ENCODE measurements at places on chromosomes 2 and 18. TPM values are rescaled to one million over a fixed set of nuclear protein-coding genes. Genes with fewer than 3 reads are reported as not detected.
A peak's percentile ranks its signal among the peaks of the same experiment; 100 is the strongest.

The PRKAG3 gene
- total RNA-seq = not detected

The IL1R2 gene
- total RNA-seq = 0.28 TPM

The RANBP2 gene
- total RNA-seq = 81.4 TPM

The DGKD gene
- total RNA-seq = 63.2 TPM

The HJURP gene
- 68.4 TPM for total RNA-seq

The RBM44 gene
- 0.46 TPM for total RNA-seq

The KCNJ13 gene
- not detected for total RNA-seq

The SP5 gene
- total RNA-seq = not detected

The CROCC2 gene
- total RNA-seq = not detected

The COLEC12 gene
- total RNA-seq = not detected

The OTX1 gene
- not detected for total RNA-seq

The TMEM163 gene
- total RNA-seq = not detected

DNA sequence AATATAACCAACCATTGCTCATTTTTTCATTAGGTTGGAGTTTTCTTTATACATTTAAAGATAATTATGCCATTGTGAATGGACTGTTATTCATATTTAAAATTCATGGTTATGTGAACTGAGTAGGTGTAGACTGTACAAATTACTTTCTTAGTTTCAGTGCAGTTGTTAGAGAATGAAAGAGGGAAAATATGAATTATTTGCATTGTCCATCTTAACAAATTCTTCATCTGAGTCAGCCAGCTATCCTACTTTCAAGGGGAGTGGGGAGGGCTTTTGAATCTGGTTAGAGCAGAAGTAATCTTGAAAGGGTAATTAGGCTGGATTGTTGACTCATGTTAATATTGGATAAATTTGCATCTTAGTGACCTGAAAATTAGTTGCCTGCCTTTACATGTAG is 212.0 kb downstream of the MCFD2 start:
- DNase-seq = no peak

DNA sequence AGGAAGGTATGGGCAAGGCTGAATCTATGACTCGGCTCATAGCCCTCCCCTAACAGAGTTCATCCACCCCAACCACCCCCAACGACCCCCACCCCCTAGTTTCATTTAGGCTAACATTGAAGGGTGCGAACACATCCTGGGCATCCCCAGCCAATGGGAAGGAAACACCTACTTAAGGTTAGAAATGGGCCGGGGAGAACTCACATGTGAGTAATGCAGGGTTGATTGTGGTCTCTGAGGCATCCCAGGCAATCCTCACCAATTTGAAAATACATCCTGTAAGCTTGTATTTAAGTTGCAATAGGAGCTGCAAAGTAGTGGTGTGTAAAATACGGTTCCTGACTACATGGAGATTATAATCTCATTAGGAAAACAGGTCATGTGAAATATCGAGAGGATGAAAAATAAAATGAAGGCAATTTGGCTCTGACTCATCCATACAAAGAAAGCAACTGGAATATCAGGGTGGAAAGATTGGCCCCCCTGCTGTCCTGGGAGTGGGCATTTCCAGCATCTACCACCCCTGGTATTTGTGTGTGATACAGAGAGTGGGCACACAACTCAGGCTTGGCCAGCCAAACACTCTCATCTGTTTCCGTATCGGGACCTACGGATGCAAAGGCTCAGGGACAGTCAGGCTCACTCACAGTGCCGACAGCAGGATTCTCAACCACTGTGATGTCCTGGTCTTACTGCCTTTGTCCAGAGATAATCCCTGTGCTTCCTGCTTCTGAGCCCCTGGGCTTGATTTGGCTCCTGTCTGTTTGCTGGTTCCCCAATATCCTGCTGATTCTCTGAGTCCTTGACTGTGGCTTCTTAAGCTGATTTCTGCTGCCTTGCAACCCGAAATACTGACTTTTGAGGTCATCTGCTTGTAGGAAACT is 90.0 kb upstream of the NCKAP5 start:
- DNase-seq = no peak

DNA sequence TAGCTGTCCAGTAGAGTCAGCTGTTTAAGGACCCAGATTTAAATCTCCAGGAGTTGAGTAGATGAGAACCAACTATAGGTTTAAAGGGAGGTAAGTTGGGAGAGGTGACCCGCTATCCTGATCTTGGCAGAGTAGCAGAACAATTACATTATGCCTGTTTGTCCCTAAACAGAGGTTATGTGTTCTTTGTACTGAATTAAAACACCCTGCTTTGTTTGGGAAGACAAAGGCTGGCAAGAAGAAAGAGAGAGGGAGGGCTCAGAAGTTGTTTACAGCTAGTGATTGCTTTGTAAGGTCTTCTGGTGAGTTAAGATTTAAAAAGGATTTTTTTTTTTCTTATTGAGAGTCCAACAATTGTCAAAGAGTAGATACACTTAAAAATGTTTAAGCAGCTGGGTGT is 37.3 kb downstream of the USP14 start:
- no peak for DNase-seq

DNA sequence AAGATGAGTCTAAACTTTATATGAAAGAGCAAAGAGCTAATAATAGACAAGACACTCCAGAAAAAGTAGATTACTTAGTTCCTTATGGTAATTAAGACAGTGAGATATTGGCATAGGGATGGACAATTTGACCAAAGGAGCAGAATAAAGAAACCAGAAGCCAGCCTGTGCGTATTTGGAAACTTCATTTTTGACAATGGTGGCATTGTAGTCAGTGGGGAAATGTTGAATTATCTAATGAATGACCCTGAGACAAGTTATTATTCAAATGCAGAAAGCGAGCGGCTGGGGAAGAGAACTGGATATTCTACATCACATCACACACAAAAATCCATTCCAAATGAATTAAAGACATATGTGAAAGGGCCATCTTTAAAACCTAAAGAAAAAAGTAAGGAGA is 144.3 kb downstream of the DTNB start:
- no peak for DNase-seq

DNA sequence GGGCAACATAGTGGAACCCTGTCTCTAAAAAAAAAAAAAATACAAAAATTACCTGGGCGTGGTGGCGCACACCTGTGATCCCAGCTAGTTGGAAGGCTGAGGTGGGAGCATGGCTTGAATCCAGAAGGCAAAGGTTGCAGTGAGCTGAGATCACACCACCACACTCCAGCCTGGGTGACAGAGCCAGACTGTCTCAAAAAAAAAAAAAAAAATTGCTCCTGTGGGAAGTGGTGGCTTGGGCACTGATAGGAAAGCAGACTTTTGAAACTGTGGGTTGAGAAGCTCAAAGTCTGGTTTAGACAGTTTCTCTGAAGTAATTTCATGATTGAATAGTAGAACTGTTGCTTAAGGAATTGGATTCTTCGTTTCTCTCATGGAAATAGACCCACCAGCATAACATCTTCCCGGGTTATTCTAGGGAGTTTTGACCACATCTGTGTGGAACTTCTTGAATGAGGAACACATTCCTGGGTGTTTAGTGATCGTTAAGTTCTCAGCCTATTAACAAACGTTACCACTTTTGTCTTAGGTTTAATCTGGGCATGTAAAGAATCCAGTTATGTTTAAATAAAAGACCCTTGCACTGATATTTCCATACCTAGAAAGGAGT is 33.5 kb downstream of the GRHL1 start:
- no peak for DNase-seq

DNA sequence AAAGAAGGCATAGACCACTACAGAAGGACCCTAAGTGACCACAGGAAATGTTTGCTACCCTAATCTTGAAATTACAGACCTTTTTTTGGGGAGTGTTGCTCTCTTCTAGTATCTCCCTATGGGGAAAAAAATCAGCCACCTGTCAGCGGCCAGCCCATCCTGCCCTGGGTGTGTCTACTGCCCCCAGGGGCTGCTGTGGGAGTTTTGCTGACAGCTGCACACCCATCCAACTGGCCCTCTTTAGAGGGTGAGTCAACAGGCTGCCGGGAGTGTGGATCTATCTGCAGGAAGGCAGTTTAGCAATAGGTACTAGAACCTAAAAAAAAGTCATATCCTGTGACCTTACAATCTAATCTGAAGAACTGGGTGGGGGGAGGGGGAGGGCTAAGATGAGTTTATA is 796 bp upstream of the DYSF start:
- DNase-seq = peak; percentile 37

DNA sequence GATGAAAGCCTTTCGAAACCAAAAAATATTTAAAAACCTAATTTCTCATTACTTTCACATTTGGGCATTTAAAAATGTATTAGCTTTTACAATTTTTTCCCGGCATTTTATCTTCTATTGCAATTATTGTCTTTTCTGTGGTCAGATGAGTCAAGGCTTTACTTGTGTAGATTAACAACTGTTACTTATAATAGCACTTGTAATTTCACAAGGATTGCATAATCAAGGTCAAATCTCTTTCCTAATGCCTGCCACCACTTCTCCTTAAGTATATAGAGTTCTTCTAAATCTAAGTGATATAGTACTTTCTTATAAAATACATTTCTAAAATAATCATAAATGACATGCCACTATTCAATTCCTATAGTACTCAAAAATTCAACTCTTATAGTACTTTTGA is 67.2 kb downstream of the SLC8A1 start:
- no peak for DNase-seq

DNA sequence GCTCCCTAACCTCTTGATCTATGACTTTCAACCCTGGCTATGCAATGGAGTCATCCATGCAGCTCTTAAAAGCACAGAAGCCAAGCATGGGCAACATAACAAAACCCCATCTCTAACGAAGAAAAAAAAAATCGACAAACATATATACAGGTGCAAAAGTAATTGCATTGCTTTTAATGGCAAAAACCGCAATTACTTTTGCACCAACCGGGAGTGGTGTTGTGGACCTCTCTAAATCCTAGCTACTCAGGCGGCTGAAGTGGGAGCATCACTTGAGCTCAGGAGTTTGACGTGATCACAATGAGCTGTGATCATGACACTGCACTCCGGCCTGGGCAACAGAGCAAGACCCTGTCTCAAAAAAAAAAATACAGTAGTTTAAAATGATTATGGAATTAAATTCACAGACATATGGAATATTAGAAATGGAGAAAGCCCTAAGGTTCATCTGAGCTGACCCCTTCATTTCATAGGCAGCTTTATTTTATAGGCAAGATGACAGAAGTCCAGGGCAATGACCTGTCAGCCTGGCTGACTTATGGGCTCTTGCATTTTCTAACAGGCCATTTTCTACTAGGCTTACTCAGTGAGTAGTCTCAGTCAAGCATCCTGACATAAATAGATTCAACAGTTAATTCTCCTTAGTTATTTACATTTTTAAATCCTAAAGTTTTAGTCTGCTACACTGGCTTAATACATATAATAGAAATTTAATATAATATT is 183.8 kb downstream of the ANKRD44 start:
- DNase-seq = no peak

DNA sequence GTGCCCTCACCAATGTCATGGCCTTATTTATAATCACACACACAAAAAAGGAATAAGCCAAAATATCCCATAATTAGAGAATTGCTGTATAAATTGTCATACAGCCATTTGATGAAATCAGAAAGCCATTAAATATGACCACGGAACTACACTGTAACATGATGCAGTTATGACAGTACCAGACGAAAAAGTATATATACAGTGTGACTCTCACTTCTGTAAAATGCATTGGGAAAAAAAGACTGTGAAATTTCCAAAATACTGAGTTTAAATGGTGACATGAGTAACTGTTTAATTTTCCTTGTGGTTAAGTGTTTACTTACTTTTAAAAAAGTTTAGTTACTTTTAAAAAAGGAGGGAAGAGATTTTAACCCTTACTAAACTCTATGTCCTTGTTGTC is 25.4 kb downstream of the UXS1 start:
- no peak for DNase-seq

GRCh38 chr2:99975386-99975785 is 167.0 kb downstream of the AFF3 start:
- no peak for DNase-seq

- DNase-seq = no peak
Measured at GRCh38 chr2:39221459-39221858, 22.3 kb downstream of the CDKL4 start.

DNA sequence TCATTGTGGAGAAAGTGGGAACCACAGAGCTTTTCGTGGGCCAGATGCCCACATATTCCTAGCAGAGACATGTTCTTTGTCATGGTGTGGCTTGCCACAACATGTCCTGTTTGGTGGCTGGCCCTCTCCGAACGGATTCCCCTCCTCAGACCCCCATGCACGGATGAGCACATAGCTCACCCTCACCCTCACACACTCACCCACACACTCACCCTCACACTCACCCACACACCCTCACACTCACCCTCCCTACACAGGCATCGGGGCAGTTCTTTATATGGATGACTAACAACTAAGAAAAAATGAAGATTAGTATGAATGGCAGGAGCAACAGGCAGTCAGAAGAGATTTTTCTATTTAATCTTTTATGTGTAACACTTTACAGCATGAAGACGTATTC is 149.9 kb downstream of the ZNF236 start:
- no peak for DNase-seq

DNA sequence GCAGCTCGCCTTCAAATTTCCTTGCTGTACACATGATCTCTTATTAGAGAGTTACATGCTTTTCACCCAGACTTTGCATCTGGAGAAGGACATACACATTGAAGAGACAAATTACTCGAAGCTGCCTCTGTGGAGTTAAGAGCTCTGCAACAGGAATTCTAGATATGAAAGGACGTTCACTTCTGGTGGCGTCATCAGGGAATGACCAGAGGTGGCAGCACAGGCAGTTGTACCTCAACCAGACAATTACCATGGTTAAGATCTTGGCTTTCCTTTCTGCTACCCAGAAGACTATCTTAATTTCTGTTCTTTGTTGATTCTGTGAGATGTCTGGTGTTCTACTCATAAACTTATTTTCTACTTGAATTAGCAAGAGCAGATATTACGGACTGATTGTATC is 39.1 kb upstream of the MC4R start:
- no peak for DNase-seq

GRCh38 chr2:173126819-173127218 is 51.2 kb downstream of the MAP3K20 start:
- DNase-seq = no peak

DNA sequence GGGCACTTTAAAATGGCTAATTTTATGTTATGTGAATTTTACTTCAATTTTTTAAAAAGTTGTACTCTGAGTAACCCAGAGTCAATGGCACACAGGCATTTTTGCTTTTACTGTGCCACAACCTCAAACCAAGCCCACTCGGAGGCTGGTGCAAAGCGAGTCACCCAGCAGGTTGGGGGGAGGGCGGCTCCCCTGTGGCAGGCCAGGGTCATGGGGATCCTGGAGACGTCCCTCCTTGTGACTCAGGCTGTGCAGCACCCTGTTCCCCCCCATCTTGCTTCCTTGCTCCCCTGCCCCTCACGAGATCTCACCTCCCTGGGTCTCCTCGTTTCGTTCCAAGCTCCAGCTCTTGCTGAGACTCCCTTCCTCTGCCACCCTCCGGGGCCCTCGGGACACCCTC is 58.6 kb downstream of the POMC start:
- DNase-seq = no peak

- no peak for DNase-seq
Measured at GRCh38 chr2:36058076-36058475, 297.5 kb upstream of the CRIM1 start.

- DNase-seq = no peak
Measured at GRCh38 chr2:216147172-216148131, 38.3 kb downstream of the XRCC5 start.
